Stimulated activated CD4-positive, alpha-beta T cell treated with anti-CD3 and anti-CD28 coated beads, Interleukin-12 subunit alpha, Interleukin-12 subunit beta, amount 100 ng/mL, for 48 hours (primary cell): ENCODE measurements at places on chromosomes 7 and 10.

DNA sequence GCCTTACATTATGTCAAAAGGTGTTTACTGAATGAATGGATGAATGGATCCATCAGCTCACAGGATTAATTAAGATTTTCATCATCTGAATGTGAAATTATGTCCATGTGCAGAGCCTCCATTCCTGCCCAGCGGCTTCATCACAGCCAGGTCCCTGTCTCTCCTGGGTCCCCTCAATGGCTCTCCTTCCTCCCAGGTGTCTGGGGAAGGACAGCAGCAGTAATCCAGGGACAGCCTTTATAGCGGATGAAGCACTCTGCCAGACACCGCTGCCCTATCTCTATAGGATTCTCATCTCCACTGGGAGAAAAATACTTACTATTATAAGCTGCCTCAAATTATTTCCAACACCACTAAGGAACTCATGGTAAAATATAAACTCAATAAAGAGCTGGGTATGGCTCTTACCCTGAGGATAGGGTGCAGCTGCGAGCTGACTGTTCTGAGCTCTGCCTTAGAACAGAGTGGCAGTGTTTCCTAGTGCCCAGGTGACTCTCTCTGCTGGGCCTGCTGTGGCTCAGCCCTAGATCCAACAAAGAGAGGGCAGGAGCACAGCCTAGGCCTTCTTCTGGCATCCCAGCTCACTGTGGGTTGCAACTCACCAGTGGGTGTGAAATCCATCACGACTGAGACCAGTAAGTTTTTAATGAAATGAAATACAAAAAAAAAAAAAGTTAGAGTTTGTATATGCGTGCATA lies 38.3 kb downstream of the GPRIN2 start:
- no peak for DNase-seq

GRCh38 chr10:113751181-113751732 lies at the start of gene PLEKHS1:
Gene PLEKHS1, plus strand, starts transcription at chr10:113751682. Its CDS starts 3,596 bp downstream, at chr10:113755278.
- DNase-seq = no peak

GRCh38 chr7:55307123-55307916 lies 57.8 kb upstream of the LANCL2 start:
- DNase-seq = no peak

DNA sequence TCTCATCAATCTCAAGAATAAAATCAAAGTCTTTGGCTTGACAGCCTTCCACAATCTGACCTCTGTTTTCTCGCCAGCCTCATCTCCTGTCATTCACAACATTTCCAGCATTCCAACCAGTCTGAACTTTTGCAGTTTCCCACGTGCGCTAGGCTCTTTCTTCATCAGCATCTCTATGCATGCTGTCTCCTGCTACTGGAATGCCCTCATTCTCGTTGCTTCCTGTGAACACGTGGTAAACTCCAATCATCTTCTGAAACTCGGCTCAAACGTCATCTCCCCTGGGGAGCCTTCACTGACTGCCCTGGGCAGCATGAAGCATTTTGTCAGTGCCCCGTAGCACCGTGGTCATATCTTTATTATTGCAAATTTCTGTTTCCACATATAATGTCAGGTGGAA lies 12.2 kb upstream of the RSBN1L start:
- no peak for DNase-seq

- DNase-seq = no peak
These were observed 30.8 kb upstream of the EFCAB10 start for GRCh38 chr7:105611856-105612775.

DNA sequence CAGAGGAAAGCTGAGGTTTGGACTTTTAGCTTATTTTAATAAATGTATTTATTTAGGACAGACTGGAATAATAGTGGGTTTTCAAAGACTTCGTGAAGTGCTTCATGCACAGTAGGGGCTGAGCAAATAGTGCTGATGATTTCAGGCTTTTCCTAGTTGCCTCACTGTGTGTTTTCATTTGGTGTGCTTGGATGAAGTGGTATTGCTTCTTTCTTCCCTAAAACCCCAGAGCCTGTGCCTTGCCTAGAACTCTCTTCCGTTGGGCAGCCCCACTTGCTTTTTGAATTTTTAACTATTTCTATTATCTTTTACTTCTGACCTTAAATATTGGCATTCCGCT lies 49.6 kb downstream of the ARID5B start:
- DNase-seq = no peak

GRCh38 chr7:47818796-47819606 lies 129.3 kb downstream of the PKD1L1 start:
- peak; percentile 60 for DNase-seq

DNA sequence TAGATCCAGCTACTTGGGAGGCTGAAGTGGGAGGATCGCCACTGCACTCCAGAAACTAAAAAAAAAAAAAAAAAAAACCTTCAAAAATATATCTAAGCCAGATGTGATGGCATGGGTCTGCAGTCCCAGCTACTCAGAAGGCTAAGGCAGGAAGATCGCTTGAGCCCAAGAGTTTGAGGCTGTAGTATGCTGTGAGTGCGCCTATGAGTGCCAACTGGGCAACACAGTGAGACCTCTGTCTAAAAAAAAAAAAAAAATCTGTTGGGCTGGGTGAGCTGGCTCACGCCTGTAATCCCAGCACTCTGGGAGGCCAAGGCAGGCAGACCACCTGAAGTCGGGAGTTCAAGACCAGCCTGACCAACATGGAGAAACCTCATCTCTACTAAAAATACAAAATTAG lies 2.8 kb upstream of the CHCHD1 start:
- no peak for DNase-seq

DNA sequence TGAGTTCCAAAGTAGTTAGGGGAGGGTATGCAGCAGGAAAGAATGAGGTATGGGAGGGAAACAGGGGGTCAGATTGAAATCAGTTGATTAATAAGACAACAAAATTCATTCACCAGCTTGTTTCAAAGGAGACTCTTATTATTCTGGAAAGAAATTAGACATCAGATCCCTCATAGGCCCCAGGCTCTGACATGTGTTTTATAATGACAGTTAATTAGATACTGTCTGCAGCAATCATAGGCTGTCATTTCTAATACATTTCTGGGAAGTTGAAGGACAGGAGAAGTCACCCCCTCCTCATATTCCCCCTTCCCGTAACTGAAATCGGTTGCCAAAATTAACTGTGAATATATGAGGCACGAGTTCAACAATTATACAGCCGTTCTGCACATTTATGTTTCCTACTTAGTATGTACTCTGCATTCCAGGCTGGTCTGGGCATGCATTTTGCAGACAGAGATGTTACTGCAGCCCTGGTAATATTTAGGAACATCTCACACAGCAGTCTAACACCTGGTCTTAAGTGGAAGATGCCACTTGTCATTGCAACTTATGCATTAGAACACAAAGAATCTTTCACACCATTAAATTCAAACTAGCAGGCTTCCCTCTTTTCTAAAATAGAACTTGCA lies 355.2 kb upstream of the LRGUK start:
- DNase-seq = no peak

DNA sequence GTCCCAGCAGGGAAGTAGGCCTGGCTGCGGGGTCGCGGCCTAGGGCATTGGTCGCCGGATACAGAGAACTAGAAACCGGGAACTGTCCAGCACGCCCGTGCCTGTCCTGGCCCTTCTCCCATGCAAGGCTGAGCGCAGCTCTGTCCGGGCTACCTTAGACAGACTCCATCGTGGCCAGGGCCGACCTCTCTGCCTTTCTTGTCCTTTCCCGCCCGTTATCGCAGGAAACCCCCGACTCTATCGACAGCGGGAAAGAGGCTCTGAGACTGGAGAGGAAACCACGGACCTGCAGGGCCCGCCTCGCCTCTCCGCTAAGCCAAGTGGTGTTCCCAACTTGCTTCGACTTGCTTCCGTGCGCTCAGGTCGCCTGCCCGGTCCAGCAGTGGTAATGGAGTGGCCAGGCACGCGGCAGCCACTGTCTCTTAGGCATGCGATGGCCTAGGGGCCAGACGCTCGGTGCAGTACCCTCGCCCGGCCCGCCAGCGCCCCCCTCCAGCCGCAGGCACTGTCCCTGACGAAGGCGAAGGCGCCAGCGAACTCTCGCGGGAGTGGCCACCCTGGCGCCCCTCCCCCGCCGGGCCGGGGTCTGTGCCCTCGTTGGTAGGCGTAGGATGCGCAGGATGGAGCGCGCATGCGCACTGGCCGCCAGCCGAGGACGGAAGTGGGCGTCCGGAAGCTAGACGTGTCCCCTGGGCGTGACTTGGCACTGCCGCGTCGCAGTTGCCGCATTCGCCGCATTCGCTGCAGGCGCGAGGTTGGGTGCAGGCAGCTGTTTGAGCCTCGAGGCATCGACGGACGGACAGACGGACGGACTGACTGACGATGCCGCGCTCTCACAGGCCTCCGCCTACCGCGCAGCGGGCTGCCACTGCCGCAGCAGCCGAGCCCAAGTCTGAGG lies 54.4 kb downstream of the MCMBP start:
- DNase-seq = no peak
